ENCODE measurements at places on chromosomes 13 and 19.

DNA sequence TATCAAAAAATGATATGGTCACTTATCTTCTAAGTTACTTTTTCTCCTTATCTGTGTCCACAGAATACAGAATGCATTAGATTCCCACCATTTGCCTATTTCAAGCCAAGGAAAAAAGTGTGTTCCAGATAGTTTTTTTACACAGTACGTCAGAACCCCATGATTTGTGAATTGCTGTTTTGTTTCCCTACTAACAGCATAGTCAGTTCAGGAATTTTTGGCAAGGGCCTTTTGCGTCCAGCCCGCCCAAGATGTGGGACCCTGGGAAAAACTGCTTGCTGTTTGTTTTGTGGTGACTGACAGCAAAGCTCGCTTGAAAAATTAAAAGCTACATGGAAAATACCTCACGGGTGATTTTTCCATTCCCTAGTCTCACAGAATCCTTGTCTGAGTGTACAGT is 20.4 kb upstream of the FAM216B start:
- no peak for DNase-seq

DNA sequence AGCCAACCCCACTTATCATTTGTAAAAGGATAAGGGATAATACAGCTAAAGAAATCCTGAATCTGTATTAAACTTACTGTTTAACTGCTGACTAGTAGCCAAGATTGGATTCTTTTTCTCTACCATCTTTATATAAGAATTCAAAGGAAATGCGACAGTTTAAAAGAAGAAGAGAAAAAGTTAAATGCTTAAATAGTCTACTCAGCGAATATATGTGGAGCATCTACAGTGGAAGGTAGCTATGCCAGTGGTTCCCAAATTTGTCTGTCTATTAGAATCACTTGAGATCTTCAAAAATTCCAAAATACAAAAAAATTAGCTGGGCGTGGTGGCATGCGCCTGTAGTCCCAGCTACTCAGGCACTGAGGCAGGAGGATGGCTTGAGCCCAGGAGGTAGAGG is 60.8 kb upstream of the KLF5 start:
- DNase-seq: no peak

- no peak for DNase-seq
Observed at GRCh38 chr13:102182170-102182569, 219.7 kb downstream of the FGF14 start.

DNA sequence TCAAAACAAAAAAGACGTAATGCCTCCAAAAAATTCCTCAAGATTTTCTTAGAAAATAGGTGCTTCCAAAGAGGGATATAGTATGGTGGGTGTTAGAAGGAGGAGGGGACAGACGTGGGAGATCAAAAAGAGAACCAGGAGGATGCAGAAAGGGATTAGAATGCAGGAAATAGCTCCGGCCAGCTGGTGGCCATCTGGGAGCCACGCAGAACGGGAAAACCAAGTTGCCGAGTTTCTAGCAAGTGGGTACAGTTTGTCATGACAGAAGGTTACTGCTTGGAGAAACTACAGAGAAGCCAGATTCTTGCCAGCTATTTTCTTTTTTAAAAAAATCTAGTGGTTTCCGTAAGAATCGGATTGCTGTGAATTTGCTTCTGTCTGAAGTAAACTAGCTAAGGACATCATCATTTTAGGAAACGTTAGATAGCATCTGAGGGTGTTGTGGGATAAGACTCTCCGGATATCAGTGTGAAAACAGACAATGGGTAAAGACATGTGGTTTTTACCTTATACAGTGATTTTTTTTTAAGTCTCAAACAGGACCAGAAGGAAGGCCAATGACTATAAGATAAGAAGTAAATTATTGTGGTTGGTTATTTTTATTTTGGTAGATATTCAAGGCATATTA is 104.9 kb downstream of the HSPH1 start:
- DNase-seq: no peak

DNA sequence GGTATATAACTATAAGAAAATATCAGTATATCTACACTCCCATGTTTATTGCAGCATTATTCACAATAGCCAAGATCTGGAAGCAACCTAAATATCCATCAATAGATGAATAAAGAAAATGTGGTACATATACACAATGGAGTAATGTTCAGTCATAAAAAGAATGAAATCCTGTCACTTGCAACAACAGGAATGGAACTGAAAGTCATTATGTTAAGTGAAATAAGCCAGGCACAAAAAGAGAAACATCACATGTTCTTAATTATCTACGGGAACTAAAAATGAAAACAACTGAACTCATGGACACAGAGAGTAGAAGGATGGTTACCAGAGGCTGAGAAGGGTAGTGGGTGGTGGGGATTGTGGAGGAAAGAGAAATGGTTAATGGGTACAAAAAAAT is 665.2 kb downstream of the TBC1D4 start:
- DNase-seq: no peak

DNA sequence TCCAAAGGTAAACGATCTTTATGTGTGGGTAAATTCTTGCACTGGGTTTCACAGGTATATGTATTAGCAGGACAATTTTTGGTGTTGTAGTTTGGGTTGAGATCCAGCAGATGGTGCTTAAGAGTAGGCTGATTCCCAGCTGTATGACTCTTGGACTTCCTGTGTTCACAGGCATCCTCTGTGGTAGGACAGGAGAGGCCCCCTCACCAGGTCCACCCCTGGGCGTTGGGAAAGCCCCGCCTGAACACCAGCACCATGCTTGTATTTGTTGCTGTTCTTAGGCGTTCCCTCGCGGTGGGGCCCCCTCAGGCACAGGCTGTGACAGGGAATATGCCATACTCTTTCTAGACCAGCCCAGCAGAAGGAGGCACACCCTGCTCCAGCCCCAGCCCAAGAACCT is 49.5 kb upstream of the PCDH17 start:
- DNase-seq: no peak

DNA sequence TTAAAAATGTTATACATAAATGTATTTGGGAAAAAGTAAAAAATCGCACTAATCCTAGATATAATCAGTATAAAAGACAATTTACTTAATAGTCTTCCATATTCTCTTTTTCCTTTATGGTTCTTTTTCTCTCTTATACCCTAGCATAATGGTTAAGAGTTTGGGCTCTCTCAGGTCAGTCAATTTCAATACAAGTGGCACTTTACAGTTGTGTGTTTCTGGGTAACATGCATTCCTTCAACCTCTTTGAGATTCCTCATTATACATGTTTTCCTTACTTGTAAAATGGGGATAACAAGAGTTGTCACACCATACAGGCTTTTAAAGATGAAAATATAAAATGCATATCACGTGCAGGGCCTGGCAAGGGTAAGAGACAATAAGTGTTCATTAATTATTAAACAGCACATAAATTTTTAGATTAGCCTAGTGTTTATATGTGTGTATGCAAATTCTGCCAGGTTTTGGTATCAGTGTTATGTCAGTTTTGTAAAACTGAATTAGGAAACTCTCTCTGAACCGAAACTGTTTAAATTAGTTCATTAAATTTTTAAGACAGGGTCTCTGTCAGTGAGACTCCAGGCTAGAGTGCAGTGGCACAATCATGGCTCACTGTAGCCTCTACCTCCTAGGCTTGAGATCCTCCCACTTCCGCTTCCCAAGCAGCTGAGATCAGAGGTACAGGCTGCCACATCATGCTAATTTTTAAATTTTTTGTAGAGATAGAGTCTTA is 49.8 kb downstream of the ELF1 start:
- no peak for DNase-seq

Measured in dorsolateral prefrontal cortex (tissue), 122 donors.